CD4-positive, alpha-beta T cell (primary cell): ENCODE measurements at places on chromosomes 3 and 15. TPM values are rescaled to one million over a fixed set of nuclear protein-coding genes. Genes with fewer than 3 reads are reported as not detected.

- H3K27ac ChIP-seq, result no peak overlapping the region
- no peak for DNase-seq
- no peak overlapping the region for H3K4me3 ChIP-seq
- H3K27me3 ChIP-seq, result no peaks in the 10 kb centered on the region
- H3K36me3 ChIP-seq, result no peaks in the 10 kb centered on the region
- H3K4me1 ChIP-seq, result peaks cover 4% of the 10 kb centered on the region
These were observed 2.7 kb upstream of the PLA2G4D start for GRCh38 chr15:42097018-42097417.

DNA sequence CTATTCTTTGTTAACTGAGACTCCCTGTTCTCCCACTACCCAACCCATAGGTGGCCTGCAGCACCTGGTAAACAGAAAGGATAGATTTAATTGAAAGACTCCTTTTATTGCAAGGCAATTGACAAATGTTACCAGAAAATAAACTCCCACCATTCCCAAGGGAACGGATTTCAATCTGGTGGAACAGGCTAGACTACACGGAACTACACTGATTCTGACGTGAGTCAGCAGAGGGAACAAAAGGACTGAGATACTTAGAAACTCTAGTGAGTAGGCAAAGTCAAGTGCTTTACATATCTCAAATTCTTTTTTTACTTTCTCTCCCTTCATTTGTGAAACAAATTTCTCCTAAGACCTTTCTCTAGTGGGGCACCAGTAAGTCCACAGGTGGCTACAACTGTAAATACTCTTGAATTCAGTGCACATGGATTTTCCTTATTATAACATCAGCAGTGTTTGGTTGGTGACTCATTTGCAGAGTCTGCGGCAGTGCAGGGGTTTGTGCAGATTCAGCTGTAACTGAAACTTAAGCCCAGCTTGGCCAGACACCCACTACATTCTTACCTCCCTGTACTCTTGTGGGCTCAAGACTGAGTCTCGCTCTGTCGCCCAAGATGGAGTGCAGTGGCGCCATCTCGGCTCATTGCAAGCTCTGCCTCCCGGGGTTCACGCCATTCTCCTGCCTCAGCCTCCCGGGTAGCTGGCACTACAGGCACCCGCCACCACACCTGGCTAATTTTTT lies 34.3 kb upstream of the PLSCR2 start:
- no peak overlapping the region for H3K27ac ChIP-seq
- no peak for DNase-seq
- H3K27me3 ChIP-seq, result no peaks in the 10 kb centered on the region
- H3K4me3 ChIP-seq, result no peak overlapping the region
- no peaks in the 10 kb centered on the region for H3K4me1 ChIP-seq
- no peaks in the 10 kb centered on the region for H3K36me3 ChIP-seq

DNA sequence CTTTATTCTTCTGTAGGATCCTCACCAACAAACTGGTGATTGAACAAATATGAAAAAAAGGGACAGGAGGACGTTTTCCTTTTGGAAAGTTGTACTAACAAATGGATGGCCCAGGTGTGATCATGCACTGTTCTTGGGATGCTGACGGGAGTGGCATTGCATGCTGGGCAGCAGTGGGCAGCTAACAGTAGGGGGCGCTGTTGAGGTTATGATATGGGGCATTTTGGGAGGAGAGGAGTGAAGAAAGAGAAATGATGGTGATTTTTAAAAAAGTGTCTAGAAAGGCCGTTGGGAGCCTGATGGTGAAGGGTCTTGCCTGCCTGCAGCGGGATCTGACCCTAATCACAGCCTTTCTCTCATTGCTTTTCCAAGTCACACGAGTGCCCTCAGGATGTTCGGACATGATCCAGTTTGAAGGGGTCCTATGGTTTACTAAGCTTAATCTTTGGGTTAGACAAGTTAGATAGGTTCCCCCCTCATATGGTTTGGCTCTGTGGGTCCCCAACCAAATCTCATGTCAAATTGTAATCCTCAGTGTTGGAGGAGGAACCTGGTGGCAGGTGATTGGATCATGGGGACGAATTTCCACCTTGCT lies 46.2 kb upstream of the PRTG start:
- no peak overlapping the region for H3K27ac ChIP-seq
- H3K4me3 ChIP-seq, result no peak overlapping the region
- H3K36me3 ChIP-seq, result no peaks in the 10 kb centered on the region
- DNase-seq, result peak; percentile 43
- peaks cover 3% of the 10 kb centered on the region for H3K27me3 ChIP-seq

- H3K27ac ChIP-seq, result no peak overlapping the region
- no peak overlapping the region for H3K4me3 ChIP-seq
- no peaks in the 10 kb centered on the region for H3K36me3 ChIP-seq
- DNase-seq, result no peak
- H3K27me3 ChIP-seq, result no peaks in the 10 kb centered on the region
These were observed 82.6 kb upstream of the SMAD3 start for GRCh38 chr15:66982816-66983215.

Gene PROK2
- total RNA-seq, result 1.3 TPM

Gene SPESP1
- total RNA-seq, result not detected

Gene LRRK1
- 0.73 TPM for total RNA-seq
